ENCODE measurements at places on chromosomes 2 and 18. TPM values are rescaled to one million over a fixed set of nuclear protein-coding genes. Genes with fewer than 3 reads are reported as not detected.

DNA sequence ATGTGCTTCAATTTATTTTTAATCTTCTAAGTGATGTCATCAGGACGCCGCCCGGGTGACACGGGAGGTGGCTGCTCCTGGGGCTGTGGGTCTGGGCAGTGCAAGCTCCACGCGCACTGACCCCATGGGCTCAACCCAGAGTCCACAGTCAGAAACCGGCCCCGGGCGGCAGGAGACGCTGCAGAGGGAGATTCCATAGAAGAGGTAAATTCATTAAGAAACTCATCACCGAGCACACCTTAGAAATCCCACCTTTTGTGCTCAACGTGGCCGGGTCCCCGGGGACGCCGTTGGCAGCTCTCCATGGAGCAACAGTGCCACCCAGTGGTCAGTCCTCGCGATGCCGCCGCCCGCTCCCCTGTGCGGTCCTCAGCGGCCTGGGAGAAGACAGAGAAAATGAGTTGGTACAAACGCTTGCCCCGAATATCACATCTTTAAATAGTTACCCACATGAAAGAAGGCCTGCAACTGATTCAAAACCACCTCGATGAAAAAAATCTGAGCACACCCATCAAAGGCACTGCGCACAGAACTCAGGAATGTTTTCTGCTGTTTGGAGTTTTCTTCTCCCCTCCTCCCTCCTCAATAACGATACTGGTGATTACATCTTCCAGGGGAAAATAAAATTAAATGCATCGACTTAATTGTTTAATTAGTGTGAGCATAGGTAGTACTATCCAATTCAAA is 92.6 kb downstream of the CMPK2 start:
- H3K4me1 ChIP-seq: peaks cover 1% of the 10 kb centered on the region
- DNase-seq: peak; percentile 68
- no peak overlapping the region for H3K4me3 ChIP-seq
- no peak overlapping the region for H3K27ac ChIP-seq

GRCh38 chr2:102736110-102736409 is 25.8 kb upstream of the TMEM182 start:
- H3K4me1 ChIP-seq: peaks cover 29% of the 10 kb centered on the region
- H3K27me3 ChIP-seq: no peaks in the 10 kb centered on the region
- H3K36me3 ChIP-seq: peaks cover 7% of the 10 kb centered on the region
- no peak for DNase-seq
- H3K27ac ChIP-seq: peak overlapping the region; percentile 75

GRCh38 chr2:44559108-44559507 is 197.4 kb downstream of the CAMKMT start:
- H3K4me1 ChIP-seq: no peaks in the 10 kb centered on the region
- H3K27ac ChIP-seq: no peak overlapping the region
- H3K36me3 ChIP-seq: no peaks in the 10 kb centered on the region
- DNase-seq: no peak
- H3K27me3 ChIP-seq: no peaks in the 10 kb centered on the region

Gene C2orf80
- total RNA-seq: not detected

Gene LONRF2
- total RNA-seq: 0.10 TPM

GRCh38 chr2:137302957-137303356 is 537.6 kb downstream of the THSD7B start:
- no peak overlapping the region for H3K27ac ChIP-seq
- DNase-seq: no peak
- no peak overlapping the region for H3K4me3 ChIP-seq
- no peaks in the 10 kb centered on the region for H3K36me3 ChIP-seq
- H3K4me1 ChIP-seq: no peaks in the 10 kb centered on the region
- no peaks in the 10 kb centered on the region for H3K27me3 ChIP-seq

GRCh38 chr18:56649996-56650395 is 1.2 kb upstream of the WDR7 start:
- peaks cover 61% of the 10 kb centered on the region for H3K4me1 ChIP-seq
- no peaks in the 10 kb centered on the region for H3K27me3 ChIP-seq
- H3K4me3 ChIP-seq: no peak overlapping the region
- no peak overlapping the region for H3K27ac ChIP-seq
- peaks cover 5% of the 10 kb centered on the region for H3K36me3 ChIP-seq

DNA sequence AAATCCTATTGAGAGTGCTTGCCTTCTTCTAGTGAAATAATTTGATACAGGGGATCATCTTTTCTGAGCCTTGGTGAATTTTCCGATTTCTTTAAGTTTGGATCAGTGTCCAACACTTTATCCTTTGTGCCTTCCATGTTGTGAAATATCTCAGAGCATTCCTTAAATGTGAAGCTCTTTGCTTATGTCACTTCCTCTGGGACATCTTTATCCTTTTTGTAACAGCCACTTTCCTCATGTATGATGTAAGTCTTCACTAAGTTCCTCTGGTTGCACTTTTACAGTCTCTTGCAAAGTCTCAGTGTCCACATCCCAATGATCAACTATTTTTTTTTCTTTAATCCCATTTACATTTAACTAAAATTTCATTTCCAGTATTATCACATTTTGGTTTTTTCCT is 254.2 kb downstream of the EN1 start:
- H3K4me1 ChIP-seq: no peaks in the 10 kb centered on the region
- H3K27me3 ChIP-seq: no peaks in the 10 kb centered on the region
- H3K27ac ChIP-seq: no peak overlapping the region
- DNase-seq: no peak
- no peak overlapping the region for H3K4me3 ChIP-seq

Gene CIAO1
- 64.4 TPM for total RNA-seq

GRCh38 chr2:37851828-37852584 is 73.1 kb upstream of the RMDN2 start:
- no peak for DNase-seq
- no peak overlapping the region for H3K4me3 ChIP-seq
- H3K27ac ChIP-seq: peak overlapping the region; percentile 70

- peak overlapping the region; percentile 90 for H3K4me3 ChIP-seq
- H3K27ac ChIP-seq: peak overlapping the region; percentile 95
- peaks cover 60% of the 10 kb centered on the region for H3K36me3 ChIP-seq
- peak; percentile 55 for DNase-seq
- H3K27me3 ChIP-seq: no peaks in the 10 kb centered on the region
Observed at GRCh38 chr2:197306696-197307040, 3.9 kb downstream of the ANKRD44 start.

Gene POTEC
- not detected for total RNA-seq

DNA sequence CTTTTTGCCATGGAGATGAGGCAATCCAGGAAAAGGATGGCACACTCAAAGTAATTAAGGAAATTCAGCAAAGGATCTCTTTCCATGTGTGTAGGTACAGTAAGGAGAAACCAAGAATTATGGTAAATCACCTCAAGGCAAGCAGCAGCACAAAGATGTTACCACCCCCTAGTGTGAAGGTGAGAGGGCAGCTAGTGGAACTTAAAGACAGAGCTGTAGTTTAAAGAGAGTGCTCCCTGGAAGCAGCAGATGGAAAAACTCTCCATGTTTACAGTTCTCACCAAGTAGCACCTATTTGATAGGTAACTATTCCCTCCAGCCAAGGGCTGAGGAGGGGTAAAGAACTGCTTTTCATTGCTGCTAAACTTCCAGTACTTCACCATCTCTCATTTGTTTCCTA is 860.4 kb upstream of the CRIM1 start:
- no peaks in the 10 kb centered on the region for H3K36me3 ChIP-seq
- no peak for DNase-seq
- H3K4me3 ChIP-seq: no peak overlapping the region

GRCh38 chr18:38244480-38244879 is 678.9 kb upstream of the CELF4 start:
- no peaks in the 10 kb centered on the region for H3K27me3 ChIP-seq
- H3K4me3 ChIP-seq: no peak overlapping the region
- no peak for DNase-seq
- H3K4me1 ChIP-seq: no peaks in the 10 kb centered on the region
- H3K36me3 ChIP-seq: no peaks in the 10 kb centered on the region

DNA sequence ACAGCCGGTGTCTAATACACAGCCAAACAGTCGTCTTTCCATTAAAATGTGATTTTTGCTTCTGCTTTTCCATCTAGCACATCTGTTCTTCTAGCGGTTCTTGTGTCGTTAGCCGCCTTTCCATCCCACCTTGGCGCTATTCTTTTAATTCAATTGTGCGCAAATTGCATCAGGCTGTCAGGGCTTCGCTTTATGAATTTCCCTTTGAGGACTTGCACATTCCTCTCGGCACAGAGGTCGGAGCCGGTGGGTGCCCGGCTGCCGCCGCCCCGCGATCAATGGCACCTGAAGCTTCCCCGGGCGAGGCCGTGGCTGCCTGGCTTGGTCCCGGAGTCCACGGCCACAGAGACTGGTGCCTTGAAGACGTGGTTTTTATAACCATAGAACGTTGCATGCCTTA is 33.9 kb upstream of the TSPYL6 start:
- no peak overlapping the region for H3K4me3 ChIP-seq
- no peak overlapping the region for H3K27ac ChIP-seq
- no peaks in the 10 kb centered on the region for H3K36me3 ChIP-seq

Gene CPS1
- 0.86 TPM for total RNA-seq

- no peak overlapping the region for H3K27ac ChIP-seq
- H3K4me1 ChIP-seq: peaks cover 2% of the 10 kb centered on the region
- DNase-seq: no peak
- H3K4me3 ChIP-seq: no peak overlapping the region
- H3K36me3 ChIP-seq: no peaks in the 10 kb centered on the region
Observed at GRCh38 chr2:145258903-145259579, 739.1 kb upstream of the ZEB2 start.

DNA sequence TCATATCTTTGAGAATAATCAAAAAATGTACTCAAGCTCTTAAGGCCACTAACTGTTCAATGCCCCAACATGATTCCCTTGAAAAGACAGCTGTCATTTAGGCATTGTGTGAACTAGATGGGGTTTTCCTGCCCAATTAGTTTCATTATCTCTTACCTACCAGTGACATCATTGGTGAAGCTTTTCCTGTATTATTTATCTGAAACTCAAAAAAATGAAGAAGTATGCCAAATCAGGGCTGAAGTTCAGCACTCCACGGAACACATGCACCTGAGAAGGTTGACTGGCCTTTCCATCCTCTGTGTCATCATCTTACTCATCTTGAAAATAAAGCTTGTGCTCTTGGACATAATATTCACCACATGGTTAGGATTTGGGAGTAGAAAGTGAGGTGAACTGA is 126.4 kb downstream of the TXNL1 start:
- no peak overlapping the region for H3K27ac ChIP-seq
- no peaks in the 10 kb centered on the region for H3K4me1 ChIP-seq
- H3K27me3 ChIP-seq: no peaks in the 10 kb centered on the region
- H3K4me3 ChIP-seq: no peak overlapping the region
- H3K36me3 ChIP-seq: no peaks in the 10 kb centered on the region

GRCh38 chr2:171999161-171999560 is 592 bp upstream of the METAP1D start:
- peak overlapping the region; percentile 95 for H3K4me3 ChIP-seq
- no peak overlapping the region for H3K27ac ChIP-seq
- peaks cover 20% of the 10 kb centered on the region for H3K27me3 ChIP-seq
- DNase-seq: no peak
- H3K4me1 ChIP-seq: peaks cover 25% of the 10 kb centered on the region
- no peaks in the 10 kb centered on the region for H3K36me3 ChIP-seq

Gene CHRNG
- total RNA-seq: not detected

GRCh38 chr2:56801770-56802169 is 618.0 kb downstream of the CCDC85A start:
- H3K27ac ChIP-seq: no peak overlapping the region
- no peaks in the 10 kb centered on the region for H3K27me3 ChIP-seq
- no peaks in the 10 kb centered on the region for H3K4me1 ChIP-seq
- no peak overlapping the region for H3K4me3 ChIP-seq
- H3K36me3 ChIP-seq: no peaks in the 10 kb centered on the region

Gene INHA
- total RNA-seq: not detected

Gene GAREM2
- 3.5 TPM for total RNA-seq

- no peak overlapping the region for H3K27ac ChIP-seq
- peaks cover 6% of the 10 kb centered on the region for H3K4me1 ChIP-seq
- H3K4me3 ChIP-seq: no peak overlapping the region
- DNase-seq: no peak
- H3K27me3 ChIP-seq: no peaks in the 10 kb centered on the region
- peaks cover 5% of the 10 kb centered on the region for H3K36me3 ChIP-seq
Observed at GRCh38 chr2:156466739-156467405, 30.7 kb downstream of the GPD2 start.

DNA sequence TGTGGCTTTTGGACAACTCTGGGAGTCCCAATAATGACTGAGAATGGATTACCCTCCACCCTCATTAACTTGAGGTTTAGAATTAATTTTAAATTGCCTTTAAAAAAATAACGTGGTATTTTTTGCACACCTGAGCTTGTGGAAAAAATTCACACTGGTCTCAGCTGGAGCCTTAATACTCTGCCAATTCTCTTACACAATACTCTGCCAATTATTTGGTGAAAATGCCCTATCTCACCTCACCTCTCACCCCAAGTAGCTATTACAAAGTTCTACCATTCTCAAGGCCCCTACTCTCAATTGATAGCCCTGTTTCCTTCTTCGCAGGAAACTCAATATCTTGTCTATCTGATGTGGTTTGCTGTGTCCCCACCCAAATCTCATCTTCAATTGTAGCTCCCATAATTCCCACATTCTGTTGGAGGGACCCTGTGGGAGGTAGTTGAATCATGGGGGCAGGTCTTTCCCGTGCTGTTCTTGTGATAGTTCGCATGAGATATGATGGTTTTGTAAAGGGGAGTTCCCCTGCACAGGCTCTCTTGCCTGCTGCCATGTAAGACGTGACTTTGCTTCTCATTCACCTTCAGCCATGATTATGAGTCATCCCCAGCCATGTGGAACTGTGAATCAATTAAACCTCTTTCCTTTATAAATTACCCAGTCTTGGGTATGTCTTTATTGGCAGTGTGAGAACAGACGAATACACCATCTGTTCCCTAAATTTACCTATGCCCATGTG is 27.4 kb upstream of the C2orf69 start:
- peaks cover 2% of the 10 kb centered on the region for H3K27me3 ChIP-seq
- H3K36me3 ChIP-seq: no peaks in the 10 kb centered on the region

Gene CELF4
- total RNA-seq: not detected

- no peaks in the 10 kb centered on the region for H3K4me1 ChIP-seq
- no peak overlapping the region for H3K27ac ChIP-seq
- no peak overlapping the region for H3K4me3 ChIP-seq
- H3K27me3 ChIP-seq: no peaks in the 10 kb centered on the region
- no peak for DNase-seq
Observed at GRCh38 chr18:39448942-39449341, 1883.3 kb upstream of the CELF4 start.

GRCh38 chr2:121907928-121908327 is 152.5 kb downstream of the TSN start:
- no peak overlapping the region for H3K27ac ChIP-seq
- no peak for DNase-seq
- H3K4me3 ChIP-seq: no peak overlapping the region

Gene KCNK3
- total RNA-seq: not detected

Gene TUBA3E
- total RNA-seq: not detected

All from activated CD4-positive, alpha-beta memory T cell treated with anti-CD3 and anti-CD28 coated beads, Interleukin-2, amount 10 ng/mL, durations not matched to agents 7 days and 5 days (primary cell).